Esophagus muscularis mucosa (tissue), 4 donors: ENCODE measurements at places on chromosomes 4 and X. TPM values are rescaled to one million over a fixed set of nuclear protein-coding genes. Genes with fewer than 3 reads are reported as not detected.

DDIT4L gene
- 2.1 TPM for total RNA-seq

ZNF185 gene
- total RNA-seq, result 3.0 TPM

DNA sequence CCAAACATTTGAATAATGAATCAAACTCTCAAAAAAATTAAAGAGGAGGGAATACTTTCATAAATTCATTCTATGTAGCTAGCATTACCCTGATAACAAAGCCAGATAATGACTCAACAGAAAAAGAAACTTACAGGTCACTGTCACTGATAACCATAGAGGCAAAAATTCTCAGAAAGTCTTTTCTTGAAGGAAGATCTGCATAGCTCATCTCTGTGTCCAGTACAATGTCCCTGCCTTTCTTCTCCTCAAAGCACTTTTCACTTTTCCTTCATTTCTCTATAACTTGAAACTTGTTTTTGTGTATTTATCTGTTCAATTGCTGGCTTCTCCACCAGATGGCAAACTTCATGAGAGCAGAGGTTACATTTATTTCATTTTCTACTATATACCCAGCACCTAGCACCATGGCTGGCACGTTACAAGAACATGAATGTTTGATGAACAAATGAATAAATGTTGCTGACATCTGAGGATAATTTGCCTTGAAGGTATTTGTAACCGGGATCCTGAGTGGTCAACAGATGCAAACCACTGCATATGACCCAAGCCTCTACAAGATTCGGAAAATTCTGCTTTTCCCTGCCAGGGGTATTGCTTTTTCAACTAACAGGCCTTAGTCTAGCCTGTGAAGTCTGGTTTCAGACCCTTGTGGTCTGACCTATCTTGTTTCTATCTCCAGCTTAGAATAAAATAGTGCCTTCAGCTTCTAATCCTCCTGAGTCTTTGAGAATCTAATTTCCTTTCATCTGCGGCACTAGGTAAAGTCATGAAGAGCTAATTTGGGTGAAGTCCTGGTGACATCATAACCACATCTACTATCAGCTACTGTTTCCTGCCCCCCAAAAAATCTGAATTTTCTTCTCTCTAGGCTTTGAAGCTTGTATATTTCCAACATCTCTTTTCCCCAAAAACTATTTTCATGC lies 52.5 kb upstream of the ANTXR2 start:
- no peak for DNase-seq

- DNase-seq, result no peak
These were observed 37.1 kb downstream of the TRMT44 start for GRCh38 chr4:8477676-8478075.

DNA sequence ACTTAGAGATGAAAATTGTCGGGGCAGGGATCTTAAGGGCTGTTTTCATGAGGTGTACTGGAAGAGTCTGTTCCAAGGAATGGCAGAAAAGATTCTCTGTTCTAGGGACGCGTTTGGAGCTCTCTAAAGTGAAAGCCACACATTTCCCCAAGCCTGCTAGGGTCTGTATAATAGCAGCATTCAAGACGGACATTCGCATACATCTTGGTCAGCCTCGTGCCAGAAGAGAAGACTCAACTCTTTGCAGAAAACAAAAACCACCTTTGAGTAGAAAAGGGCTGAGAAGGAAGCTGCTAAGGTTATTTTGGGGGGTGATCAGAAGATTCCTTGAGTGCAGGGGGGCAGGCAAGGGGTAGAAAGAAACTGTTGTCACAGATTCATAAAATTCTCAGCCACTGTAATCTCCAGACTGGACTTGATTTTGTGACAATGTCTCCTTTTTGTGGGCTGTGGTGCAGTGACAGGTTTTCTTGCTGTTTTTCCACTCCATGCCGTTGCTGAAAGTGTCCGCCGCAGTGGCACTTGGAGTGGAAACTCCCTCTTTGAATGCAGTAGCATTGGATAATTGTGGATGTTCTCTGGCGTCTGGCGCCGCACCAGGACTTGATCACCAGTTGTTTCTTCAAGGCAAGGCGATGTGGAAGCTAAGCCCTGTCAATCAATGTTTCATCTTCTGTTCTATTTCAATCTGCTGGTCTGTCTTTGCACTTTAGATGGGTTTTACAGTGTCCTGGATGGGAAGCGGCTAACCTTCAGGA lies 2.9 kb downstream of the GYG2 start:
- no peak for DNase-seq

DNA sequence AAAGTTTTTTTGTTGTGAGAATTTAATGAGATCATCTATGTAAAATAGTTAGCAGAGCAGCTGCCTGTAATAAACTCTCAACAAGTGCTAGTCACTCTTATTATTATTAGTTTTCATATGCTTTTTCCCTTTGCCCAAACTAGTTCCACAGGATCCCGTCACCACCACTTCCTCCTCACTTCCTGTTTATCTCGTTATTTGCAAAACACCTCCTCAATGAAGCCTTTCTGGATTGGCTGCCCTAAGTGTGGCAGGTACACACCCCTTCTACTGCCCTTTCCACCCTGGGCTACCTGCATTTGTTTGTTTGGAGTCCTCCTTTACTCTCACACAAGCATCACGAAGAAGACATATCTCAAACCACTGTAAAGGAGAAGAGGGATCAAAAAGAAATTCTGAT lies 54.4 kb upstream of the KLF3 start:
- peak; percentile 50 for DNase-seq

PNMA6F gene
- not detected for total RNA-seq

ADH1C gene
- total RNA-seq, result 4.8 TPM

MXD4 gene
- 86.4 TPM for total RNA-seq

GRCh38 chr4:84146300-84146959 lies 352.7 kb downstream of the NKX6-1 start:
- DNase-seq, result no peak

GRCh38 chrX:136528645-136529315 lies 3.2 kb upstream of the VGLL1 start:
- DNase-seq, result no peak

DNA sequence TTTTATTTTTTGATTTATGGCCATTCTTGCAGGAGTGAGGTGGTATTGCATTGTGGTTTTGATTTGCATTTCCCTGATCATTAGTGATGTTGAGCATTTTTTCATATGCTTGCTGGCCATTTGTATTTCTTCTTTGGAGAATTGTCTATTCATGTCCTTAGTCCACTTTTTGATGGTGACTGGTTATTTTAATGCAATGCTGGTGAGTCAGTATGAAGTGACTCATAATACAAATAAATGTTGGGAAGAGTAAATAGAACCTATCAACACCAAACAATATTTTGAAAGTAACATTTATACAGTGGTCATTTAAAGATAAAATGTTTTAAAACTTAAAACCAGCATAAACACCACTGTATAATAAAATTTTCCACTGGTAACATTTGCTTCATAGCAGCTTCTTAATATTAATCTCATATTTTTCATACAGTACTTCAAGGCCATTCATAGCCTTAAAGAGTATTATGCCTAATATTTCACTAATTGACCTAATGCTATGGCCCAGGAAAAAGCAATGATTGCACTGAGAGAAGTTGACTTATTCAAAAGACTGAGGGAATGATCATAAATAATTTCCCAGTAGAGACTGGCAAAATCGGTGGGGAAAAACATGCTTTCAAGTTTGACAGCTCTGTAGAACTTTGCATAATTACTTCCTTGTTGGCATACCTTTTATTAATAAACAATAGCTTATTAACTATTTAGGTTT lies 33.9 kb downstream of the CASK start:
- DNase-seq, result no peak

XG gene
- 0.83 TPM for total RNA-seq

DNA sequence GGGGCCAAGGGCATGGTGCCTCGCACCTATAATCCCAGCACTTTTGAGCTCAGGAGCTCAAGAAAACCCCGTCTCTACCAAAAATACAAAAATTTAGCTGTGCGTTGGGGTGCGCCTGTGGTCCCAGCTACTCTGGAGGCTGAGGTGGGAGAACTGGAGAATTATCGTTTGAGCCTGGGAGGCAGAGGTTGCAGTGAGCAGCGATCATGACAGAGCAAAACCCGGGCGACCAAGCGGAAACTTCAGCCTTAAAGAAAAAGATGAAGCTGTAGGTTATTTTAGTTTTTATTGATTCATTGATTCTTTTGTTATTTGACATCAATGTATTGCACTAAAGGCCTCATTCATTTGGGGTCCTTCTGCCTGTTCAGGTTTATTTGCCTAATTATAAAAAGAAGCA lies 5.4 kb downstream of the TMPRSS11F start:
- DNase-seq, result no peak

GRCh38 chr4:186739802-186740434 lies 16.3 kb upstream of the FAT1 start:
- no peak for DNase-seq

MAGEA9B gene
- not detected for total RNA-seq

BTC gene
- total RNA-seq, result 48.2 TPM

DNA sequence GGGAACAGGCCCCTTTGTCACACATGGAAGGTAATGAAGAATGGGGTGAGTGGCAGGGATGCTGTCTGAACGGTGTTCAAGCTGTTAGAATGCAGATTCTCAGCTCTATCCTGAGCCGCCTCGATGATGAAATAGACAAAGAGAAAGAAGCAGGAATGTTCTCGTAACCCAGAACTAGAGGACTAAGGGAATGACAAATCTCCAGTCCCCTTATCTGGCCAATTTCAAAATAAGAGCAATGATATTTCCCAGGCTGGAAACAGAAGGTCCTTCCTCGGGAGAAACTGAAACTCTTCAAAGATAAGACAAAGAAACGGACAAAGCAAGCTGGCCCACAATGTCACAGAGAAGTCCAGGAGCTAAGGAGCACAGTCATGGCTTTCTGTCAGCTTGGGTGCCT lies 29.5 kb upstream of the MTNR1A start:
- DNase-seq, result no peak

GRCh38 chr4:17912011-17912410 lies 101.2 kb downstream of the NCAPG start:
- DNase-seq, result no peak

- no peak for DNase-seq
These were observed 2.1 kb downstream of the BRWD3 start for GRCh38 chrX:80807606-80807991.

DNA sequence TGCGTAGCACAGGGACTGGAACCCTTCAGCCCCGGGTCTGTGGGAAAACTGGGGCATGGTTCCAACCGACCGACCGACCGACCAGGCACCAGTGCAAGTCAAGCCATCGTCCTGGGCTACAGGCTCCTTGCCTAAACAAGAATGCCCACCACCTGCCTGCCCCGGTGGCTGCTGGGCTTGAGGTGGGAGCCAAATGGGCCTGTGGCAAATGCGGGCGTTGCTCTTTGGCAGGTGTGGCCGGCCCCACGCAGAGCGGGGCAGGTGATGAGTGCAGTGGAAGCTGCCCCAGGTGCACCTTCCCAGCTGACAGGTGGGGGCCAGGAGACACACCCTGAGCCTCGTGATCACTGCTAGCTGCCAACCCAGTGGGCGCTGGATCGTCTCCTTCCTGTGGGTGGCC lies 77.9 kb downstream of the MTMR1 start:
- DNase-seq, result no peak

N4BP2 gene
- 5.5 TPM for total RNA-seq

HS3ST1 gene
- 3.1 TPM for total RNA-seq

DNA sequence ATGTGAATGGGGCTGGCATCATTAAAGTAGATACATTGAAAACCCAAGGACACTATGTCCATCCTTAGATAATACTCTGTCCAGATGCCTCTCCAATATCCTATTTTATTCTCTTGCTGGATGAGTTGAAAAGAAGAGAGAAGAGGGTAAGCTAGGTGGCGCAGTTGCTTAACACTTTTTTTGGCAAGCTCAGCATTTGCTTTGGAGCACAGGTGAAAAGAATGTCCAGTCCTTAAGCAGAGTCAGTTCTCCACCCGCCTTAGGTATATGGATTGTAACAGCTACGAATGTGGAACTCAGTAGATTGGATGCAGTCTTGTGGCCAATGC lies 208.4 kb downstream of the NWD2 start:
- no peak for DNase-seq

GRCh38 chrX:48933757-48934156 lies 14.9 kb upstream of the PIM2 start:
- DNase-seq, result no peak

DNA sequence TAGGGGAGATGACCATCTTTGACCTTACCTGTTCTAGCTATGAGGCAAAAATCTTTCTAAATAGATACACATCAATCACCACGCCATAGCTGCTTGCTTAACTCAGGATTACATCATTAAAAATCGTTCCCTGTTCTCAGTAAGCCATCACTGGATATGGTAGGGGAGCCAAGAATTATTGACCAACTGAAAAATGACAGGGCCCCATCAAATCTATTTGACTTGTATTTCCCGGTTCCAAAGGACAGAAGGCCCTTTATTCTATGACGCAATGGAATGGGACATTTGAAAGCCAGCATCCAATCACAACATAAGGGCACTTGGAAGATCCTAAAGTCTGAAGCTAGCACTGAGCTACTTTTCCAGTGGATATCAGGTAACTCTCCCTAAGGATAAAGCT lies 75.6 kb upstream of the NOCT start:
- no peak for DNase-seq
